ENCODE measurements at places on chromosomes 5 and 9. TPM values are rescaled to one million over a fixed set of nuclear protein-coding genes. Genes with fewer than 3 reads are reported as not detected.

The TAF11L11 gene
- not detected for total RNA-seq

The TTC23L gene
- not detected for total RNA-seq

DNA sequence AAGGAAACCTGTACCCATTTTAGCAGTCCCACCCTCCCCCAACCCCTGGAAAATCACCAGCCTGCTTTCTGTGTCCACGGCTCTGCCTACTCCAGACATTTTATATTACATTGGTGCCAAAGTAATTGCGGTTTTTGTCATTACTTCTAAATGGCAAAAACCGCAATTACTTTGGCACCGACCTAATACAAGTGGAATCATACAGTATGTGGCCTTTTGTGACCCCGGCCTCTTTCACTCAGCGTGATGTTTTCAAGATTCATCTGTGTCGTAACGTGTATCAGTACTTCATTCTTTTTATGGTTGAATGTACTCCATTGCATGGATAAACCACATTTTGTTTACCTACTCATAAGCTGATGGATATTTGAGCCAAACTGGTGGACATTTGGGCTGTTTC lies 9.7 kb upstream of the ORM1 start:
- DNase-seq, result no peak

DNA sequence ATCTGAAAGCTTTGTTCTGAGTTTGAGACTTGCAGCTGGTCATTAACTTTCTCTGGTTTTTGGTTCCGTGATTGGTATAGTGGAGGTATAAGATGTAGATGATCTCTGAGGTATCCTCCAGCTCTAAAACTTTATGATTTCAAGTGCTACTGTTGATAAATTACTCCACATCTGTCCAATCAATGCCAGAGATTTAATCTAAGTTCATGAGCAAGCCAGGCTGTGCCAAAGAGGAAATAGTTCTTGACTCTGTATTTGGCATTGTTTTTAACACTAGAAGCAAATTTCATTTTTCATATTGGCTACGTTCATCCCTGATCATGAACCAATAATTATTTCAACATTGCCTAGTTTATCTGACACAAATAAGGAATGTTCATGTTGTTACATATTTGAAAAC lies 28.5 kb upstream of the CHD1 start:
- no peak for DNase-seq

GRCh38 chr5:163248871-163249270 lies 188.5 kb upstream of the CCNG1 start:
- DNase-seq, result peak; percentile 23

DNA sequence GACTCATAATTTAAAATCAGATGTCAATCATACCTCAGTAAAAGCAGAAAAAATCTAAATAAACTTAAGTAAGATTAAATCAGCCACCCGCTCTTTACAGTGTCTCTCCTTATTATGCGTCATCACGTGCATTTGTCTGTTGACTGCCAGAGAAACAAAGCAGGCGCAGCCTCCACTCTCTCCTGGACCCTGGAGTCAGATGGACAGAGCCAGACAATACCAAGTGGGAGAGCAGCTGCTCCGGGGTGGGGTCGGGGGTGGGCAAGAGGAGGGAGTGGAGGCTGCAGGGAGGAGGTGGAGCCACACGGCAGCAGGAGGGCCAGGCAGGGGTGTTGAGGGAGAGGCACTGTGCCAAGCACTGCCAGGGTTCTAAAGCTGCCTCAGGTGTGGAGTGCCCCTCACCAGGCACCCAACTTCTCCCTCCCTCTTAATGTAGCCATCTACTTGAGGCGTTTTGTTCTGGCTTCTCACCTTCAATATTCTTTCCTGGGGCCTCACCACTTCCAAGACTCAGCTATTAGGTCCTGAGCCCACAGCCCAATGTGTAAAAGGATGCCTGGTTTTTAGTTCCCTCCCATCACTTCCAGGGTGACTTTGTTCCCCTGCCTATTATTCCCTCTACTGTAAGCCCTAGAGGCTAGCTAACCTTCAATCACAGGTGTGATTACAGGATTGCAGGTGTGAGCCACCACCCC lies 96.3 kb downstream of the GLDC start:
- no peak for DNase-seq

GRCh38 chr5:110836851-110837250 lies 98.0 kb downstream of the SLC25A46 start:
- DNase-seq, result no peak

DNA sequence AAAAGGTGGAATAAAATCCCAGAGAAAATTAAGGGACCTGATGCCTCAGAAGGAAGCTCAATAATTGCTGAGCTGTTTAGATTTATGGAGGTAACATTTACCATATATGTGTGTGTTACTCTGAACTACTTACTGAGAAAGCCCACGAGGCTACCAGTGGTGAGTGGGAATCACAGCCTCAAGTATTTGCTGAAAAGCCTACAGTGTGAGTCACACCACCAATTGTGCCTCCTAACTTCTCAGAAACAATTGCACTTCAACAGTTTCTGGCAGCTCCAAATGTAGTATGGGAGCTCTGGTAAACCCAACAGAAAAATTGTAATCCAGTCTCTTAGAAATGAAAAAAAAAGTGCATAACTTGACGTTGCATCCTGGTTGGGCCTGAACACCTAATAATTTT lies 551.6 kb downstream of the PRDM9 start:
- peak; percentile 43 for DNase-seq

GRCh38 chr9:75699017-75699416 lies 191.5 kb upstream of the PCSK5 start:
- no peak for DNase-seq

GRCh38 chr5:162529886-162530285 lies 462.3 kb downstream of the GABRG2 start:
- no peak for DNase-seq

DNA sequence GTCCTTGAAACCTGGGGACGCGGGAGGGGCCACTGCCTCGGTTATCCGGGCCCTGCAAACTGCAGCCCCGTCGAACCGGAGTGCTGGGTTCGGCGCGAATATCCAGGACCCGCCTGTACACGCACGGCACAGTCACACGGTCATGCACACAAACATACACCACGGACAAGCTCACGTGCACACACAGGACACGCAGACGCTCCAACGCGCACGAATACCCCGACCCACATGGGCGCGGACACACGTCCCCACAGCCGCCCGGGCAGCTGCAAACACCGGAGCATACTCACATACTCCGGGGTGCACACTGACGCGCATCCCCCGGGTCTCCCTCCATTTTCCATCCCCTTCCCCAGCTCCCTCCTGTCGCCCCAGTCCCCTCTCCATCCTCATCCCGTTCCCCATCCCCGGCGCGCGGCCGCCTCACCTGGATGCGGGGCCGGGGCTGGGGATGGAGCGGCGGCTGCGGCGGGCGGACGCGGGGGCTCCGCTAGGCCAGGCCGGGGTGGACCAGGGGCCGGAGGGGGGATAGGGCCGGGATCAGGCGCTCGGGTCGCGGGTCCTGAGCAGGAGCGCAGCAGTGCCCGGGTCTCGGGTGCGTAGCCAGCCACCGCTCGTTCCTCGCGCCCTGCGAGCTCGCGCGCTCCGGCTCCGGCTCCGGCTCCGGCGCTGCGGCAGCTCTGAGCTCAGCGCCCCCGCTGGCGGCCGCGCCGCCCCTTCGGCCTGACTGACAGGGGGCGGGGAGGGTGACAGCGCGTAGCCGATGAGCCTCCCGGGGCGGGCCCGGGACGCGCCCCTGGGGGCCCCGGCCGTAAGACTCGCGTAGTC lies at the start of the genes EIF4E1B and SNCB:
Gene EIF4E1B, plus strand, starts transcription at position 823 of the 828 bp plus-strand sequence. CDS start 12,113 bp downstream, outside the sequence.
Gene SNCB, minus strand, starts transcription at position 682 of the 828 bp plus-strand sequence. CDS start 880 bp downstream, outside the sequence.
- peak; percentile 15 for DNase-seq

Data from HT1080 (cell line).